ENCODE measurements at places on chromosomes 6 and 20.

DNA sequence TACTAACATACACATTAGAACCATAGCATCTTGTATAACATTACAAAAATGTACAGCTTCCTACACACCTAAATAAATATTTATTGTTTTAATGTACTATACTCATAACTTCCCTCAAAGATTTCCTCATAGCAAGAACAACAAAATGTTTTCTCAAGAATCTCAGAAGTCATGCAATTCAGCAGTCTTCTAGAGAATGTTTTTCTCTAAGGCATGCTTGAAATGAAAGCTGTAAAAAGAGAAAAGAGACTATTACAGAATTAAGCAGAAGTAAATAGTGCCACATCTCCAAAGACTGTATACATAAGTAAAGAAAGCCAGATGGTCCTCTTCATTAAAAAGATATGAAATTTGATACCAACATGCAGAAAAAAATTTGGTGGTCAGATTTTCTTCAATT lies 672.2 kb downstream of the EPM2A start:
- no peak for DNase-seq

GRCh38 chr6:154791556-154792317 lies 58.5 kb downstream of the SCAF8 start:
- DNase-seq: no peak

- DNase-seq: no peak
Observed at GRCh38 chr20:4833074-4833728, 111.5 kb downstream of the PRND start.

- no peak for DNase-seq
Observed at GRCh38 chr6:93746892-93747291, 327.5 kb upstream of the EPHA7 start.

GRCh38 chr6:12266571-12266970 lies 23.6 kb upstream of the EDN1 start:
- DNase-seq: no peak

GRCh38 chr6:16292432-16292831 lies 54.0 kb downstream of the GMPR start:
- no peak for DNase-seq

- no peak for DNase-seq
Observed at GRCh38 chr20:59001449-59002171, 5.4 kb downstream of the CTSZ start.

DNA sequence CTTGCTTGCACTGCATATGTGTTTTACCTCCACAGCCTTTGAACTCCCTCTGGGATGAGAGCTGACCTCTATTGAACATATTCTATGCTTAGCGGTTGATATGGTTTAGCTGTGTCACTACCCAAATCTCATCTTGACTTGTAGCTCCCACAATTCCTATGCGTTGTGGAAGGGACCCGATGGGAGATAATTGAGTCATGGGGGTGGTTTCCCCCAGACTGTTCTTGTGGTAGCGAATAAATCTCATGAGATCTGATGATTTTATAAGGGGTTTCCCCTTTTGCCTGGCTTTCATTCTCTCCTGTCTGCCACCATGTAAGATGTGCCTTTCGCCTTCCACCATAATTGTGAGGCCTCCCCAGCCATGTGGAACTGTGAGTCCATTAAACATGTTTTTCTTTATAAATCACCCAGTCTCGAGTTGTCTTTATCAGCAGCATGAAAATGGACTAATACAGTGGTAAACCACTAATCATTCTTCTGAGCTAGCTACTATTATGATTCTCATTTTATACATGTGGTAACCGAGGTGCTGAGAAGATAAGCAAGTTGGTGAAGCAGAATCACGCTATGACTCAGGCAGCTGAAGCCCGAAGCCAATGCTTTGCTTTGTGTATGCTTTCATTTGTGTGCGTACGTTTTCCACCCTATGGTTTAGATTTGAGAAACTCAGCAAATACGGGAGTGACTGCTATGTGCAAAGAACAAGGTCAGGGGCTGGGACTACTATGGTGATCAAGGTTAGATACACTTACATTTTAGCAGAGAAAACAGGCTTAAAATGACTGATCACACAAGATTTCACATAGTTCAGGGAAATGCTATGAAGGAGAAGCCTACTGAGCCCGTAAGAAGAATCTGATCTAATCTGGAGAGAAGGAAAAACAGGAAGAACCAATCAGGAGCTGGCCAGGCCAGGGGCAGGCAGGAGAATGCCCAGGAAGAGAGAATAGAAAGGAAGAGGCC lies 363.5 kb downstream of the ESR1 start:
- peak; percentile 64 for DNase-seq

DNA sequence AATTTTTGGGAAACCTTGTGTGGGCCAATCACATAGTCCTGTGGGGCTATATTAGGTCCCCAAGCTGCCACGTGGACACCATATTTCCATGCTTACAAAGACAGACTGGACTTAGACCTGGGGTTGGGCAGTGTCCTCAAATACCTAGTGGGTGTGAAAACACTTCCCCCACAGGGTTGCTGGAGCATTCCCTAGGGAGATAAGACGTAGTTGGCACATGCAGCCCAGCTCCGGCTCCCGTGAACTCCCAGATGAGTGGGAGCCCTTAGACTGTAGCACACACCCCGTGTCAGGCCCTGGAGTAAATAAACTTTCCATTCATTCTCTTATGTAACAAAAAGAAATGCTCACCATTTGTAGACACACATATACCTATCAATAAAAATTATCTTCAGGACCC lies 14.2 kb downstream of the KCNG1 start:
- DNase-seq: no peak

GRCh38 chr6:27177485-27178406 lies 69.8 kb upstream of the PRSS16 start:
- peak; percentile 59 for DNase-seq

DNA sequence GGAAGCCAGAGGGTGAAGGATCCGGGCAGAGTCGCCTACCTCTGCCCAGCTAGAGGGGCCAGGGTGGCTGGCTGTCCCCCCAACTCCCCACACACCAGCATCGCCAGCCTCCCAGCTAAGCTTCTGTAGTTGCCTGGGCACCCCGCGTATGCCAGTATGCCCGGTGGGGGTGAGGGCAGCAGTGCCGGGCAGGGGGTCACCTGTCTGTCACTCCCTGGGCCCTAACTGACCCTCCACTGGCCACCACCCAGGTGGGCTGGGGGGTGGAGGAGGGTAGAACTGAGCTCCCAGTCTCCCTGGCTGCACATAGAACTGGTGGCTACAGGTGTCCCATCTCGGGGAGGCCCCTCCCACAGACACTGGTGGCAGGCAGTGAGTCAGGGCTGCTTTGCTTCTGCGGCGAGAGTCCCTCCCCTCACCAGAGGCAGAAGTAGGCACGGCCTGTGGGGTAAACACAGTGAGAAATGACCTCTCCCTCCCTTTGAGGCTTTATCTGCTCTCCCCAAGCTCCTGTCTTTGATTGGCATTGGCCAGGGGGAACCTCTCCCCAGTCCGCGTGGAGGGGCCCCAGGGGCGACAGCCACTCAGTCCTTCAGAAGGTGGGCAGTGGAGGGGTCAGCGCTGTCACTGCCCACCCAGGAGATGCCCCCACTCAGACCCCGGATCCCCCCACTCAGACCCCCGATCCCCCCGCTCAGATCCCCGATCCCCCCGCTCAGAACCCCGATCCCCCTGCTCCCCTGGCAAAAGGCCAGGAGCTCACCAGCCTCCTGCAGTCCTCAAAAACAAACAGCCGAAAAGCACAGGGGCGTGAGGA lies 2.5 kb downstream of the NTSR1 start:
- DNase-seq: no peak

- DNase-seq: no peak
Observed at GRCh38 chr6:12007473-12007872, 4.6 kb upstream of the HIVEP1 start.

- DNase-seq: no peak
Observed at GRCh38 chr20:56974499-56975250, 291.8 kb downstream of the BMP7 start.

DNA sequence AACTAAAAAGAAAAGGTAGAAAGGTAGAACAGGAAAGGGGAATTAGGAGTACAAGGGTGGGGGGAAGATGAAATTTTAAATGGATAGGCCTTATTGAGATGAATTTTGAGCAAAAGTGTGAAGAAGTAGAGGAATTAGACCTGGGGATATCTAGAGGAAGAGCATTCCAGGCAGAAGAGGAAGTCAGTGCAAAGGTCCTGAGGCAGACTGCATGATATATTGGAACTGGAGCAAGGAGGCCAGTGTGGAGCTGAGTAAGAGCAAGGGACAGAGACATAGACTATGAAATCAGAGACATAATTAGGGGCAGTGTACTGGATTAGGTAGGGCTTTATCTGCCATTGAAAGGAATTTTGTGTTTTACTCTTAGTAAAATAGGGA lies 40.4 kb downstream of the MAPK14 start:
- DNase-seq: no peak

GRCh38 chr6:116536216-116536621 lies 9.3 kb downstream of the TRAPPC3L start:
- DNase-seq: no peak

- no peak for DNase-seq
Observed at GRCh38 chr20:59777331-59777725, 156.1 kb downstream of the SYCP2 start.

DNA sequence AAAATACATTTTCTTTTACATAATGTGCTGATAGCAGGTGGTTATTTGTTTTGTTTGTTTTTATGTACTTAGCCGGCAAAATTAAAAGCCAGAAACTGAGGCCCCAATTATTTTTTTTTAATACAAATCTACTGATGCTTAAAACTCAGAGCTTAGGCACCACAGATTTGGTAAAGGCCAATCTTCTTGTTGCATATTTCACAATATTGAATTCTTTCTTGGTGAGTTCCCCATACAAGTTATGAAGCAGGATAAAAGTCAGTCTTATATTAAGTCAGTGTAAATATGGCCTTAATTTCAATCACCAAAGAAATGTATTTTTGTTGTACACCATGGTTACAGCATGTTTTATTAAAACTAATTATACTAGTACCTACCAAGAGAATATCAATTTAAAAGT lies 16.3 kb upstream of the ZDHHC14 start:
- DNase-seq: no peak

DNA sequence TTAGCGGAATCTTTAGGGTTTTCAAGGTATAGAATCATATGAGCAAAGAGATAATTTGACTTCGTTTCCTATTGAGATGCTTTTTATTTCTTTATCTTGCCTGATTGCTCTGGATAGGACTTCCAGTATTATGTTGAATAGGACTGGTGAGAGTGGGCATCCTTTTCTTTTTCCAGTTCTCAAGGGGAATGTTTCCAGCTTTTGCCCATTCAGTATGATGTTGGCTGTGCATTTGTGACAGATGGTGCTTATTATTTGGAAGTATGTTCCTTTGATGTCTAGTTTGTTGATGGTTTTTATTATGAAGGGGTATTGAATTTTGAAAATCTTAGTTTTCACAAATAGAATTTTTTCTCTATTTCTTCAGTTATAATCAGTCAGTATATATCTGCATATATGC lies 656.6 kb upstream of the MAP3K7 start:
- DNase-seq: no peak

- no peak for DNase-seq
Observed at GRCh38 chr6:105539911-105540310, 137.0 kb upstream of the PREP start.

- DNase-seq: no peak
Observed at GRCh38 chr6:132932588-132932987, 118.2 kb downstream of the RPS12 start.
